Activated T-cell treated with anti-CD3 and anti-CD28 coated beads for 24 hours (primary cell): ENCODE measurements at places on chromosomes 11 and 22.

GRCh38 chr11:46338988-46339666 lies 8.1 kb upstream of the DGKZ start:
- no peak for DNase-seq

DNA sequence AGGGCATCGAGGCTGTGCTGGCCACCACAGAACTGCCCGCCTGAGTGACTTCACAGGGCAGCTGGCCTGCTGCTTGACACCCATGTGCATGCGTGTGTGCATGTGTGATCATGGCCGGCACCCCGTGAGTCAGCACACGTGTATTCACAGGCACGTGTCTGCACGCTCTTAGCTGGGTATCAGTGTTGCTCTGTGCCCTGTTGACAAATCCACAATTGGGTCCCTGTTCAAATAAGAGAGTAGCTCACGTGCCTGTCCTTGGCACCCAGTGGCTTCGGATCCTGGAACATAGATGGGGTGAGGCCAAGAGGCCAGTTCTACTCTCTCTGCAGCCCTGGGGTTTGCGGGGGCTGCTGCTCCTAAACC lies 14.0 kb downstream of the B3GAT1 start:
- DNase-seq, result no peak

GRCh38 chr22:37337204-37337943 lies 55.1 kb downstream of the CYTH4 start:
- DNase-seq, result no peak

DNA sequence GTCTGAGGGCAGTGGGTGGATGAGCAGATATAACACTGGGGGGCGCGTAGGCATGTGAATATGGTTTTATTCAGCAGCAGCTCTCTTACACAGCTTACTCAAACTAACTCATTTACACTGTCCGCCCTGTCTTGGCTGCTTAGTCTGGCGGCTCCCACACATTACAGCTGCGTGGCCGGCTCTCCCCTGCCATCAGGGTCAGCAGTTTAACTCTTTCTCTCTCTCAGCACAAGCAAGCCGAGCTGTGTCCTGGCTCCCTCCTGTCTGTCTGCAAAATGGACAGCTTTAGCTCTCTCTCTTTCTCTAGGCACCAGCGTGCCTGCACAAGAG lies 1310.1 kb upstream of the RAG2 start:
- DNase-seq, result no peak

- DNase-seq, result no peak
Observed at GRCh38 chr11:46519351-46519750, 74.5 kb downstream of the AMBRA1 start.

- DNase-seq, result no peak
Observed at GRCh38 chr22:49754696-49755630, 72.7 kb downstream of the BRD1 start.

DNA sequence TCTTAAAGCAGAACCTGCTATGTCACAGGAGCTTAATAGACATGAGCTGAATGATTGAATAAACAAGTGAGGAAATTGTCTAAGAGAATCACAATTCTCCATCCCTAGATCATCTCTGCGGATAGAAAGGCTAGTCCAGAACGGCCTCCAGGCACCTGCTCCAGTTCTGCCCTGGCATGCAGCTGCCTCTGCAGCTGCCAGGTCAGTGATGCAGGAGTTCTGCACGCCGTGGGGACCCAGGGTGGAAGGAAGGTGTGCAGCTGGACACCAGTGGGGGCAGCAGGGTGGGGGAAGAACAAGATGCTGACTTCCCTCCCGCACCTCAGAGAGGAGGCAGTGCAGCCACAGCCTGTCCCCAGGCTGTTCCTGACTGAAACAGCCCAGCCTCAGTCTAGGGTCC lies 192.1 kb upstream of the NCAM1 start:
- no peak for DNase-seq

DNA sequence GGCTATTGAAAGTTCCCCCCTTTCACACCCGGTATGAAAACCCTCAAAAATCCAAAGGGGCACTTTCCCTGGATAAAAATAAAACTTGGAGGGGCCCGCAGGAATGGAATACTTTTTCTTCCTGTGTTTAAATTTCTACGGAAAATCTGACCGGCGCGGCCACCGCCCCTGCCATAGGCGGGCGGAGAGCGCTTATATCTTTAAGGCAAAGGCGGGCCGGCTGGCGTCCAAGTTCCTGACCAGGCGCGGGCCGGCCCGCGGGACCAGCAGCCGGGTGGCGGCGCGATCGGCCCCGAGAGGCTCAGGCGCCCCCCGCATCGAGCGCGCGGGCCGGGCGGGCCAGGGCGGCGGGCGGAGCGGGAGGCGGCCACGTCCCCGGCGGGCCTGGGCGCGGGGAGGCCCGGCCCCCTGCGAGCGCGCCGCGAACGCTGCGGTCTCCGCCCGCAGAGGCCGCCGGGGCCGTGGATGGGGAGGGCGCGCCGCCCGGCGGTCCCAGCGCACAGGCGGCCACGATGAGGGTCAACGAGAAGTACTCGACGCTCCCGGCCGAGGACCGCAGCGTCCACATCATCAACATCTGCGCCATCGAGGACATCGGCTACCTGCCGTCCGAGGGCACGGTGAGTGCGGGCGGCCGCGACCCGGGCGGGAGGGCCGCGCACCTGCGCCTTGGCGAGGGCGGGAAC lies at the start of gene ANO1:
TSS of gene ANO1 (plus strand) at position 223 of the 686 bp plus-strand sequence. CDS start at position 513, 290 bp downstream.
- DNase-seq, result no peak

DNA sequence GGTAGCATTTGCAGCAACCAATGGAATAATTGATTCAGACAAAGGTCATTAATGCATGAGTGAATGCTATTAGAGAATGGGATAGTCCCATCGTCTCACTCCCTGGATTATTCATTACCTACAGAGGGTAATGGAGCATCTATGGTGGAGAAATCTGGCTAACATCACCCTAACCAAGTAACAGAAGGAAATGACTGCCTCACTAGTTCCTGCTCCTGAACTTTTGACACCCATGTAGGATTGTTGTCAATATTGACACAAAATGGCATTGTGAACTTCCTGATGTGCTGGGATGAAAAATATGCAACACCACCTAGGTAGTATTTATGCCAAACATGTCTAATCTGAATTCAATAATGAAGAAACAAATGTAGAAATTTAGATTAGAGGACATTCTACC lies 44.0 kb upstream of the KIRREL3 start:
- DNase-seq, result no peak

DNA sequence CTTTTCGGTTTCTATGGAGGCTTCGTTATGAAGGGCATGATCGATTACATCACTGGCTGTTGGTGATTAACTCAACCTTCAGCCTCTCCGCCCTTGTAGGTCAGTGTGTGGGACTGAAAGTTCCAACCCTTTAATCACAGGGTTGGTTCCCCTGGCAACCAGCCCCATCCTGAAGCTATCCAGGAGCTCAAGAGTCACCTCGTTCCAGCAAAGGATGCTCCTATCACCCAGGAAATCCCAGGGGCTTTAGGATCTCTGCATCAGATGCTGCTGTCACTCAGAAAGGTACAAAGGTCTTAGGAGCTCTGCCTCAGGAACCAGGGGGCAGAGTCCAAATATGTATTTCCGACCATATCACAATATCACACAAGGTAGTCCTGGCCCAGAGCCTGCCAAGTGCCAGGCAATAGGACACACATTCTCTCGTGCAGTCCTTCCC lies 123.5 kb upstream of the PARVA start:
- no peak for DNase-seq

DNA sequence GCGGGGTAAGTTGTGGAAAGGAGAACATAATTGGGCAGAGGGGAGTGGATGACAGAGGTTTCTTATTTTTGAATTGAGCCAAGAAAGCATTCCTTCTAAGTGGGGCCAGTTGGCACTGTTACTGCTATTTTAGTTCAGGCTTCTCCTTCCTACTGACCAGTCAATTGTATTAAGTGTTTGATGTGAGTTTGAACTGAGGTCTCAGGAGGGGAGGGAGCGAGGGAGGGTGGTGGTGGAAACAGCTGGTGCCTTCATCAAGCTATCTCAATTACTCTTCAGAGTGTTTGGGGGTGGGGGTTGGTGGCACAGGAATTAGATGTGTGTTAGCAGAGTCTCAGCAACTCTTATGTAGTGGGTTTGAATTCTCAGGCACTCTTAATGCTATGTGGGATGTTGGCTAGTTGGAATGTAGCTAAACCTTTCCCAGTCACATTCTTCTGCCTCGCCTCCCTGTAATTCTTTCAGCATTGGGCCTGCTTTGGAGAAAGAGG lies 14.5 kb downstream of the CTNND1 start:
- DNase-seq, result no peak

DNA sequence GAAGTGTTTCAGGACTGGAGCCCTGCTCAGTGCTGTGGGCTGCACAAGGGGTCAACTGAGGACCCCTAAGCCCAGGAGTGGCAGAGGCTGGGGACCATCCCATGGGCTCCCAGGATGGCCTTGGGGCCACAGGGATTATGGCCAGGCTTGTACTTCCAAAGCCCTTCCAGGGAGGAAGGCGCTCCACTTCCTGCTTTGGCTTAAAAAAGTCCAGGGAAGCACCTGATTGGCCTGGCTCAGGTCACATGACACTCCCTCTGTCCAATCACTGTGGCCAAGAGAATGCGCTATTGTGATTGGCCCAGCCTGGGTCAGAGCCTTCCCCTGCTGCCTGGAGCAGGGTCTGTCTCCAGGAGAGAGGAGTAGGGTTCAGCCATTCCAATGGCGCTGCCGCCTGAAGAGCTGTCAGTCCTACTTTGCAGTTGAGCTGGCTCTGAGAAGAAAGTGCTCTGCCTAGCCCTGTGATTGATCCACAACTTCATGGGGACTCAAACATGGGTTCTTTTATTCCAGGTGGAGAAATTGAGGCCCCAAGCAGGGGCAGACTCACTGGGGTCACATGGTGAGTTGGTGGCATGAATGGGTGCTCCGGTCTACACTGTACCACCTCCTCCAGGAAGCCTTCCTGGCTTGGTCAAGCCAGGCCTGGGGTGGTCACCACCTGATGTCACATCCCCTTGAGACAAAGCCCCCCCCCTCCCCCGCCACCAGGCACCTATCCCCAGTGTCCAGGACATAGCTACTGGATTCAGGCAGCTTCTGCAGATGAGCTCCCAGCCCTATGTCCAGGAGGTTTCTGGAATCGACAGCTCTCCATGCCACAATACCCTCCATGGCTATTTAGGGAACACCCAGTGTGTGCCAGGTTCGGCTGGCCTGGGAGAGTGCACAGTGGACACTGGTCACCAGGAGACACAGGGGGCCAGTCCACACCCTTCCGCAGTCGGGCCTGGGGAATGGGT lies 48.2 kb downstream of the RTN4R start:
- no peak for DNase-seq

GRCh38 chr11:9853929-9854552 lies 190.2 kb downstream of the SWAP70 start:
- DNase-seq, result no peak

GRCh38 chr11:44333271-44334218 lies 23.6 kb upstream of the ALX4 start:
- DNase-seq, result no peak

DNA sequence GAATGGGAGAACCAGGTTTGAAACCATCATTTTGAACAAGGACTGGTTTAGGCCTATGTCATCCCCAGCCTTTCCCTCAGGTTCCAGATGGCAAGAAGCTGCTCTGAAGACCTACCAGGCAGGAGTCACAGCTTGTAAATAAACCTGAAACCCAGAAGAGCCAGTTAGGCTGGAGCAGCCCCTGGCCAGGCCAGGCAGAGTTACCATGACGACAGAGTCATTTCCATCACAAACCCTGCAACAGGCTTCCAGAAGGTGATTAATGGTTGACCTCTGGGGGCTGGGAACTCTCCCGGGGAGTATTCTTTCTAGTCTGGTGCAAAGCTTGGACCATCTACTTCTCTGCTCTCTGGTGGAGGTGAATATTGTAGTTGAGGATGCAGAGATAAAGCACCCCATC lies 164.1 kb upstream of the NCAM1 start:
- DNase-seq, result no peak

- no peak for DNase-seq
Observed at GRCh38 chr11:115179636-115180035, 324.6 kb downstream of the CADM1 start.

- no peak for DNase-seq
Observed at GRCh38 chr11:120334332-120334731, 1.9 kb upstream of the ARHGEF12 start.

GRCh38 chr11:205221-206001 lies 1.8 kb downstream of the BET1L start:
- no peak for DNase-seq

DNA sequence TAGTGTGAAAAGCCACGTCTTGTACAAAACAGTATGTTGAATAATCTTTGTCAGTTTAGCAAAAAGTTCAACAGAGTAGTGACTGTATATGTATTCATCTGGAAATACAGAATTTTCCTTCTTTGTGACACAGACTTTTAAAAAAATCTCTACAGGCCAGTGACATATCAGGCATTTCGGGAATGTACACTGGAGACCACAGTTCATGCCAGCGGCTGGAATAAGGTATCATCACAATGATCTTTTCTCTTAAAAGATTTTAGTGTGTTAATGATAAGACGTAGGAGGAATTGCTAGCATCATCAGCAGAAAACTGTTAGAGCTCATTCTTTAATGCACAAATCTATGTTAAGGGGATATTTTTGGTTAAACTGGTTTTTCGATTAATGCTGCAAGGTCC lies 57.4 kb downstream of the BCL2L13 start:
- DNase-seq, result no peak

- DNase-seq, result no peak
Observed at GRCh38 chr11:131858505-131858904, 488.1 kb downstream of the NTM start.

DNA sequence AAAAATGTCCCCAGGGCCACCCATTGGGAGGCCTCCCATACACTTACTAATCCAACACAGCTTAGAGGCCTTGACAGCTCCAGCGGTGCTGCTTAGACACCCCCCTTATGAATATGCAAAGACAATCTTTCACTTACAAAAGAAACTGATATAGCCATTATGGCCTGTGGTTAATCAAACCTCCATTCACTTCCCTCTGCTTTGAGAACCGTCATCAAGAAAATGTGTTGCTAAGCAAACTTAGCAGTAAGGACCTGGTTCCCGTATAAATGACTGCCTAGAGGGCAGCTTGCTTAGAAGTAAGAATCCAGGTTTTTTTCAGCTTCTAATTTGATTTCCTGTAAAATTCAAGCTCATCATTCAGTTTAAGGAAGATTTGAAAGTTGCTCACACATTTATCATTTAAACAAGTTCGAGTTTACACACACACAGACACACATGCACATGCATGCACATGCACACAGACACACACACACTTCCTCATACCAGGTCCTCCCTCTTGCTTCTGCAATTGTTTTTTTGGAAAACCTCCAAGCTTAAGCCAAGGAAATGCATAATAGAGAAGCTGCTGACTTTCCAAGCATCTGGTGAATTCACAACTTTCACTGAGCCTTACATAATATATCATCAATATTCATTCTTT lies 137.7 kb upstream of the BLID start:
- DNase-seq, result no peak

- DNase-seq, result no peak
Observed at GRCh38 chr22:43567691-43568324, 156.0 kb downstream of the MPPED1 start.

DNA sequence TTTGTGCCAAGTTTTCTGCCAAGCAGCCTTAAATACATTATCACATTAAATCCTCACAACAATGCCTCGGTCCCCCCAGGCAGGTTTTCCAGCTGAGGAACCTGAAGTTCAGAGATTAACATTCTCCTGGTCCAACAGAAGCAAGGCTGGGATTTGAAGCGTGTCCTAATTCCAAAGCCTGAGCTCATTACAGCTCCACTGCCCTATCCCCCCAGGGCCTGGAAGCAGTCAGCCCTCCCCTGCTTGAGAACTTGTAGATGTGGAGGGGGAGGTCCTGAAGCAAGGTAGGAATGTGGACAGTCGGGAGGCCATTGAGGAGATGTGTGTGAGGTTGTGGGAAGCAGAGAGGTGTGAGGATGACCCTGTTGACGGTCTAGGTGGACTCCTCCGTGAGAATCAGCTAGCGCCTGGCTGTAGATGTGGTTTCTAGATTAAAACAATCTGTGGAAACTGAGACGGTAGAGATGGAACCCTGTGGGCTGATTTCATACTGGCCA lies 8.1 kb downstream of the GRAMD1B start:
- DNase-seq, result no peak

GRCh38 chr11:126088999-126089398 lies 26.3 kb upstream of the CDON start:
- DNase-seq, result no peak
